MCF 10A (cell line): ENCODE measurements at places on chromosomes 4 and X.

GRCh38 chrX:118627084-118627758 is 100.2 kb upstream of the IL13RA1 start:
- DNase-seq, result peak; percentile 51

DNA sequence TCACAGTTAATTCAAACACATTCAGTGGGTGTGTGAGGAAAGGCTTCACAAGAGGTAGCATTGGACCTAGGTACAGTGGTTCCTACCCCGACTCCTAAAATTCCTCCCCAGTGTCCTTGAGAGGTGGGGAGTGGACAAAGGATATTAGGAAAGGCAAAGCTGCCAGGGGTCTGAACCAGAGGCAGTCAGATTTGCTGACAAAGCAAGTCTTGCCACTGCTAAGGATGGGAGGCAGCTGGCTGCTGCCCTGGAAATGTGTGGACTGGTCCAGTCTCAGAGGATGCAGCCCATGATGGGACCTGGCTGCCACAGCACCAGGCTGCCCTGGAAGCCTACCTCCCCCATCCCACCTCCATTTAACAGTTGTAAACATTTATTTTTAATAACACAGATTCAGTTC is 4.1 kb upstream of the PHF8 start:
- DNase-seq, result no peak

GRCh38 chr4:85748654-85749053 is 273.7 kb downstream of the ARHGAP24 start:
- DNase-seq, result peak; percentile 11

DNA sequence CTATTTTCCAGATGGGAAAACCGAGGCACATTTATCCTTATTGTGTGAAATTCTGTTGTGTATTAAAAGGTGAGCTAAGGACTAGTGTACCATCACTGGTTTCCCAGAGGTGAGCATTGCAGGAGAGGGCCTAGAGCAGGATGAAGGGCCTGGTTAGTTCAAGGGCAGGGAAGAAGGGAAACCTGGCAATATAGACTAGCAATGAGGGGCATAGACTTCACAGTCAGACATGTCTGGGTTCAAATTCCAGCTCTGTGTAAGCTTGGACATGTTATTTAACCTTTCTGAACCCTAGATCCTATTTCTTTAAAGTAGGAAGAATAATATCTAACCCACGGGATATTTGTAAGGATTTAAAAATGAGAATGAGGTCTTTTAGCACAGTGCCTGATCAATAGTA is 50.8 kb downstream of the WDR19 start:
- DNase-seq, result no peak

- no peak for DNase-seq
These were observed 42.5 kb downstream of the TFDP3 start for GRCh38 chrX:133175605-133176004.

GRCh38 chr4:83516042-83516772 is 19.7 kb upstream of the GPAT3 start:
- DNase-seq, result peak; percentile 32

DNA sequence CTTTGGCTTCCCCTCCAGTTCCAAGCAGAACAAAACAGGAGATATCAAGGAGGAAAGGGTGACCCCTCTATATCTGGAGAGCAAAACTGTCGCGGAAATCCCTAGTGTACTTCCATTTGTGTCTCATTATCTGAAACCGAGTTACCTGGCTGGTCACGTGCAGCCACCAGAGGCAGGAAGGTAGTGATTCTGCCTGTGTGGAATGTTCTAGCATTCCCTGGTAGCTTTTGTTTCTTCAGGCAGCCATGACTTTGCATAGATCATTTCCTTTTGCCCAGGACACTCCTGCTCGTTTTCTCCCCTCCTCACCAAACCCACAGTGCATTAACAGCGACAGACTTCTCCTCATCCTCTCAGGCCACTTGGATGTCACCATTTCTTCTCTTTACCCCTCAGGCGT is 107.9 kb downstream of the PTTG2 start:
- no peak for DNase-seq

GRCh38 chrX:3697701-3698279 is 15.7 kb downstream of the PRKX start:
- peak; percentile 89 for DNase-seq
